ENCODE measurements at places on chromosomes 1 and 21. TPM values are rescaled to one million over a fixed set of nuclear protein-coding genes. Genes with fewer than 3 reads are reported as not detected.

- DNase-seq, result no peak
Observed at GRCh38 chr1:174465855-174466254, 18.1 kb downstream of the GPR52 start.

DNA sequence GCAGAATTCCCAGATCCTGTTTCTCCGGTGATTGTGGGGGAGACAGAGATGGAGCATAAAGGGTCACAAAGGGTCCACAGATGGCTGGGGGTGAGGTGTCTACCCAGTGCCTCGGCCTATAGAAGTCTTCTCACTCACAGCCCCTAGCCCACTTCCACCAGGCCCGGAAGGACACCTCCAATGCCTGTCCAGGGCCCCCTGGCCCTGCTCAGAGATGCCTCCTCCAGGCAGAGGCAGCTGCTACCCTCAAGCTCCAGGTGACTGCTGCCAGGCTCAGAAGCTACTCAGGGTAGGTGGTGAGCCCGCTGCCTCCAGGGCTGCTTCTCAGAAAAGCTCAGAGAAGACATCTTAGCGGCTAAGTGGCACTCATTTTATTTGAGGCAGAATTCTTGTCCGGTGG lies 22.0 kb upstream of the ZC3H12A start:
- DNase-seq, result no peak

- DNase-seq, result no peak
Observed at GRCh38 chr1:119361205-119361604, 7.4 kb upstream of the HAO2 start.

DNA sequence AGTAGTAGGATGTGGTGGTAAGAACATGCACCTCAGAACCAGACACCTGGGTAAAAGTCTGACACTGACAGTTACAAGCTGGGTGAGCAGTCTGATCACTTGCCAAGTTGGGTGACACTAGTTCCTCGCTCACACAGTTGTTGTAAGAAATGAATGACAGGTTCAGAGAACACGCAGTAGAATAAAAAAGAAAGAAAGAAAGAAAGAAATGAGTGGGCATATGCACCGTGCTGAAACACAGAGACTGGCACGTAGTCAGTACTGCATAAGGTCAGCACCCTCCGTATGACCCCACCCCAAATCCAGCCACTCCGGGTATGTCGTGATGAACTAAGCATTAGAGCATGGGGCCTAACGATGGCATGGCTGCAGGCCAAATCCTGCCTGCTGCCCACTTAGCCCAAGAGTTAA lies 90.6 kb downstream of the GLUL start:
- DNase-seq, result no peak

DNA sequence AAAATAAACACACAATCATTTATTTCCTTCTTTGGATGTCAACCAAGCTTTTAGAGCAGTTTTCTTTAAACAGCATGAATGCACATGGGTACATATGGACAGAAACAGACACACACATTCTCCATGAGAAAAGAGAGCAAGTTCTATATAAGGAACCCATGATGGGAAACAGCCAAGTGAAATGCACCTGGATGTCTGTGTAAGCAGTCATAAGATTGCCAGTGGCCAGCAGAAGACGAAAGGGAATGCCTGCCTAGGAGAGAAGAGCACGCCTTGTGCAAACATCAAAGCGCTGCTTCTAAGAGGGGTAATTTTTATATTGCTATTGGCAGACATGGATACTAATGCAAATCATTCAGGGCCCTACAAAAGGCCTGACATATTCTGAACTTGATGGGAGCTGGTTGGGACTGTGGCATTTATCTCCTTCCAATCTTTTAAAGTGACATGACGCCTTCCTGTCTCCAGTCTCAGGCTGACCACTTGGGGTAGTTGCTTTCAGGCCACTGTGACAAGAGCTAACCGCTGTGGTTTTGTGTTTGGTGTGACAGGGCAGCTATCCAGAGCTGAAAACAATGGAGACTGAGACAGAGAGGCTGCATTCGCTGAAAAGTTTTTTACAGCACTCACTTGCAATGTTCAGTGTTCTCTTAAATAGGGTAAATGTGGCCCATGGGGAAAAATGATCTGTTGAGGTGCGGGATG lies 75.0 kb upstream of the DPT start:
- no peak for DNase-seq

GRCh38 chr1:5485968-5486696 lies 506.1 kb downstream of the NPHP4 start:
- DNase-seq, result no peak

- DNase-seq, result no peak
Observed at GRCh38 chr1:48196237-48196636, 26.3 kb upstream of the SLC5A9 start.

DNA sequence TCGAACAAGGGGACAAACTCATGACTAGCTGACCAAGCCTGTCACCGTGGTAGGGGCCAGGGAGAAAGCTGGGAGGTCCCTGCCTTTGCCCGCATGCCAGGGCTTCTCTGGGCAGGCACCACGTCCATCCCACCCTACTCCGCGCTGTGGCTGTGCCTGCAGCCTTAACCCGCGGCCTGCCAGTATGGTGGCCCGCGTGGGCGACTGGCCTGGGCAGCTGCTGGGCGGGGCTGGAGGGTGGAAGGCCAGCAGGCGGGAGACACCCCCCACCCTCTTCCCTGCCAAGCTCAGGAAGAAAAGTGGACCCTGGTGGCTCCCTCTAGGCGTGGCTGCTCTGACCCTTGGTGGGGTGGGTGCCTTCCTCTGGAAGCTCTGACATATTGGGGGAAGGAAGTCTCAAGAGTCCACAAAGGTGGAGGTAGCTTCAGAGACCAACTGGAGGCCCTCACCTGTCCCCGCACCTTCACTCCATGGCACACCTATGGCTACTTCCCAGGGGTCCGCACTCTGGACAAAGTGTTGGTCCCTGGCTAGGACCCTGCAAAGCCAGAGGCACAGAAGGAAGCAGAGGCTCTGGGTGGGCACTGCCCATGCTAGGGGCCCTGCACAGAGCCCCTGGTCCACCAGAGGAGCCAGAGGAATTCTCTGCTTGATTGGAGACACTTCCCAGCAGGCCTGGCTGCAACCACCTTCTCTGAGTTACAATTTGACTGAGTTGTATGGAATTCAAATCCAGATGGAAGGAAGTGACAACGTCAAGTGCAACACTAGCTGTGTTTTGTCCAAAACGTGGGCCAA lies 3.3 kb upstream of the SKI start:
- no peak for DNase-seq

DNA sequence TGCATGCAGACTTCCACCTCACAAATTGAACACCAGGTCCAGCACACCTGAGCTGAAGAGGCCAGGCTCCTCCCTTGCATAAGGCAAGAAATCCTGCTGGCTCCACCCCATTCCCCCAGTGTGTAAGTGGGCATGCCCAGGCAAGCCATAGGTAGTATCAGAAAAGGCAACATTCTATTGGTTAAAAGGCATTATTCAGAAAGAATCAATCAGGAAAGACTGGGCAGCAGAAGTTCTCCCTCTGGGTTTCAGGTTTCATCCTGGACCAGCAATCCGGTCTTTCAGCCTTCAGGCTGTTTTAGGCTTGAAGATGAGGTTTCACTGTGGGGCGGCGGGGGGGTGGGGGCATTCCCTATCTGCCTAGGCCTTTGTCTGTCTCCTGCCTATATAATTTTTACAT lies 42.0 kb upstream of the LHX8 start:
- DNase-seq, result no peak

DNA sequence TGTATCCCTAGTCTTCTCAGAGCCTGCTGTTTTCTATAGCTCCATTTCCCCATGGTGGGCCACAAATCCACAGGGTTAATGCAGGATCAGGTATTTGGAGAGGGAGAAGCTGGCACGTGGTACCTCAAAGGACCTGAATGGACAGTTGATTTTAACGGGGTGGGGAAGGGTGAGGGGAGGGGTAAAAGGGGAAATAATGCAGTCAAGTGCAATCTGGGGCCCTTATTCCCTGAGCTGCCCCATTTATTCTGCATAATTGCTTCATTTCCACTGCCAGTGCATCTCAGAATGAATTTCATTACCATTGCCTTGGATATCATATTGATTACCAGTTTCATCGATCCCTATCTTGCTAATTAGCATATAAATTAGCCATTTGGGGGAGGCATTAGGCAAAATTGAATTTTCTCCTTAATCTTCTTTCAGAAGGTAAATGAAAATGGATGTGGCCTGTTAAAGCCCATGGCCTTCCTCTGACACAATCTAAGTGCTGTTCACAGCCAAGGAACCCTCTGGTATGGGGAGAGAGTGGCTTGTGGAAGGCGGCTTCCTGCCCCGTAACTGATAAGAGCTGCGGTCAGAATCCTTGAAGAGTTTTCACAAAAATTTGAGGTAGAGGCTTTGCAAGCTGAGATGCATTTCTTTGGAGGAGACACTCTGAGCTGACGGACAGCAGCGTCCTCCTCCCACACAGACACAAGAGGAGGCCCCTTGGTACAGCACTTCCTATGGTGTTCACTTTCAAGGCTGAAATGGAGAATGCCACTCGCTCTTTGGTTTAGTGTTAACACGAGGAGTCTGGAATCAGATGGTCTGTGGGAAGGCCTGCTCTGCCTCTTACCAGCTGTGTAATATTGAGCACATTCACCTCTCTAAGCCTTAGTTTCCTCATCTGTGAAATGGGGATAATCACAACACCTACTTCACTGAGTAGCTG lies 34.4 kb downstream of the PHC2 start:
- no peak for DNase-seq

Gene SWT1
- polyA plus RNA-seq, result 1.6 TPM

Gene DYNLT5
- polyA plus RNA-seq, result 1.7 TPM

Gene B3GALT2
- 2.5 TPM for polyA plus RNA-seq

Gene S100A9
- polyA plus RNA-seq, result not detected
